ENCODE measurements at places on chromosomes 2 and 18. TPM values are rescaled to one million over a fixed set of nuclear protein-coding genes. Genes with fewer than 3 reads are reported as not detected.

ARHGAP28 gene
- total RNA-seq, result 15.5 TPM

AP1S3 gene
- total RNA-seq, result 14.3 TPM

ALLC gene
- total RNA-seq, result not detected

DNA sequence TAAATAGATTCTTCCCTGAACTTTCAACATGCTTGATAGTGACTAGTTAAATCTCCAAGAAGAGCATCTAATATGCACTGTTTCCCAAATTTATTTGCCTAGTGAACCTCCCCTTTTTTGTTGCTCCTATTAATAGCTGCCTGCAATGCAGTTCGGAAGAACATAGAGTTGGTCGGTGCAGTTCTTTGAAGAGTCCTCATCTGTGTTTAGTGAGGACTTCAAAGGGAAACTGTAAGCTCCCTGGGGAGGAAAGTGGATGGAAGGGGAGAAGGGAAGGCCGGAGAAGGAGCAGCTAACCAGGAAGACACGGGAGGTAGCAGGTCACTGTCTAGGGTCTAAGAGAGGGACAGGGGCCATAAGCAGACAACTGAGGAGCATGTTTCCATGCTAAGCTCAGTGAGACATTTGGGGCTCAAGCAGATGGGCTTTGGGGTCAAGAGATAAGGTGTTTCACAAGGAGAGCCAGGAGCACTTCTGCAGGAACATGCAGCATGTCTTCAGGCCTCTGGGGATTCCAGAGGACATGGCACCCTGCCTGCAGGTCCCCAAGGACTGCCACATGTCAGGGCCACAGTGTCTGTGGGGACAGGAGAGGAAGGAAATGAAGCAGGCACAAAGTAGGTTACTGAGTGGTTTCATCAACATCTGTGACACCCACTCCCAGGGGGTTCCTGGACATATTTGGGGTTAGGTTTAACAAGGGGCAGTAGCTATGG, 48.7 kb upstream of the ANXA4 start:
- peaks cover 36% of the 10 kb centered on the region for H3K4me1 ChIP-seq
- no peak for DNase-seq
- no peak overlapping the region for H3K4me3 ChIP-seq
- no peaks in the 10 kb centered on the region for H3K36me3 ChIP-seq
- peaks cover 6% of the 10 kb centered on the region for H3K27me3 ChIP-seq
- H3K27ac ChIP-seq, result no peak overlapping the region

GRCh38 chr2:3692375-3692774, 11.0 kb upstream of the DCDC2C start:
- H3K4me1 ChIP-seq, result no peaks in the 10 kb centered on the region
- H3K4me3 ChIP-seq, result no peak overlapping the region
- H3K36me3 ChIP-seq, result no peaks in the 10 kb centered on the region
- peaks cover 2% of the 10 kb centered on the region for H3K27me3 ChIP-seq

GRCh38 chr2:31762085-31762484, 181.3 kb upstream of the SRD5A2 start:
- H3K27me3 ChIP-seq, result no peaks in the 10 kb centered on the region
- H3K27ac ChIP-seq, result no peak overlapping the region
- no peaks in the 10 kb centered on the region for H3K4me1 ChIP-seq
- DNase-seq, result no peak
- no peaks in the 10 kb centered on the region for H3K36me3 ChIP-seq
- no peak overlapping the region for H3K4me3 ChIP-seq

- H3K4me3 ChIP-seq, result no peak overlapping the region
- H3K27me3 ChIP-seq, result no peaks in the 10 kb centered on the region
- peaks cover 17% of the 10 kb centered on the region for H3K4me1 ChIP-seq
- H3K36me3 ChIP-seq, result no peaks in the 10 kb centered on the region
- no peak for DNase-seq
Measured at GRCh38 chr2:26754972-26755670, 9.0 kb upstream of the SLC35F6 start.

DNA sequence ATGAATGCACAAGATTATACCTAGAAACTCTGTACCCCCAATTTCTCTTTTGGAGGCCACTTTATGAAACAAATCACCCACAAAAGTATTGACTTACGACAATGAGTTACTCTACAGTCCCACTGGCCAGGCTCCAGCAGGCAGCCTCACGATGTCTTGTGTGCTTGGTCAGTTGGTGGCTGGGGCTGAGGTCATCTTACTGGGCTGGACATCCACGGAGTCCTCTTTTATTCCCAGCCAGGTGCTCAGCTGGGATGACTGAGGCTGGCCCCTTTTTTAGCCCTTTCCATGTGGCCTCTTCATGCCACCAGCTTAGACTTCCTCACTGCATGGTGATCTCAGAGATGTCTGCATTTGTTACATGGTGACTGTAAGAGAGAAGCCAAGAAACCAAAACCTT, 8.9 kb upstream of the ID2 start:
- no peaks in the 10 kb centered on the region for H3K36me3 ChIP-seq
- DNase-seq, result no peak
